ENCODE measurements at places on chromosomes 5 and 9.

DNA sequence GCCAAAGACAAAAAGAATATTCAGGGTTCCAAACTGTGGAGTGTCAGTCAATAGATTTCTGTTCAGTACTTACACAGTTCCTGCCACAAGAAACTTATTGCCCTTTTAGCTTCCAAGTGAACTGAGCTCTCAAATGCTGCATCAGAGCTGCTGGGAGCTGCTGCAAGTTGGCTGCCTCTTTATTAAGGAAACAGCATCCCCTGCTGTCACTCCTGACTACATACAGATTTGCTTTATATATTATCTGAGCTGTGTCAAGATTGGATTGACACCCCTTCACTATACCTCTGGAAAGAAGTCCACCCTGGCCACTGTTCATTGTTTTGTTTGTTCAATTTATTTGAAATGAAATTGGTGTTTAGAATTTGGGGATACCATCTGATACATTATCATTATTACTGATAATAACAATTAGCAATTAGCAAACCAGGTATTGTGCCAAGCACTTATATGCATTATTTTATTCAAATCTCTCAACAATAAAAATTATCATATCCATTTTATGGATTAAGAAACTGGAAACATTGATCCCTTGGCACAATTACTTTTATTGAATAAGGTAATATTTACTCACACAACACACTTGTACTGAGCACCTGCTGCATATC, 16.4 kb upstream of the C5orf58 start:
- DNase-seq = peak; percentile 64

- DNase-seq = no peak
Observed at GRCh38 chr5:121967187-121967586, 5.4 kb downstream of the SRFBP1 start.

DNA sequence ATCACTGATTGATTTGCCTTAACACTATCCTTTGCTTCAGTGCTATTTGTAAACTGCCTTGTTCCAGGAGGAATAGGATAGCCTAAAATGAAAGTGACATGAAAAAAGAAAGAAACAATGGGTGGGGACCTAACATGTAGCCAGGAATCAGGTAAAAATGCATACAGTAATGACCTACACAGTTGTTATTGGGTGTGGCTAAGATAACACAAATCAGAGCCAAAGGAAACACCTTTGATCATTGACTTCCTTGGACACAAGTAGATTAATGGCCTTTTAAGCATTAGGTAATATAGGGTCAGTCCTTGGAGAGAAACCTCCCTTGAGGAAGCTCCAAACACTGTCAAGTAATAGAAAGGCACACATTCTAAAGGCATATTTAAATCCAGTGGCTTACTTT, 220.4 kb downstream of the TRPM3 start:
- no peak for DNase-seq

- DNase-seq = no peak
Observed at GRCh38 chr5:87762631-87763030, 349.9 kb upstream of the CCNH start.

GRCh38 chr5:159833088-159833487, 83.2 kb upstream of the ADRA1B start:
- DNase-seq = no peak

DNA sequence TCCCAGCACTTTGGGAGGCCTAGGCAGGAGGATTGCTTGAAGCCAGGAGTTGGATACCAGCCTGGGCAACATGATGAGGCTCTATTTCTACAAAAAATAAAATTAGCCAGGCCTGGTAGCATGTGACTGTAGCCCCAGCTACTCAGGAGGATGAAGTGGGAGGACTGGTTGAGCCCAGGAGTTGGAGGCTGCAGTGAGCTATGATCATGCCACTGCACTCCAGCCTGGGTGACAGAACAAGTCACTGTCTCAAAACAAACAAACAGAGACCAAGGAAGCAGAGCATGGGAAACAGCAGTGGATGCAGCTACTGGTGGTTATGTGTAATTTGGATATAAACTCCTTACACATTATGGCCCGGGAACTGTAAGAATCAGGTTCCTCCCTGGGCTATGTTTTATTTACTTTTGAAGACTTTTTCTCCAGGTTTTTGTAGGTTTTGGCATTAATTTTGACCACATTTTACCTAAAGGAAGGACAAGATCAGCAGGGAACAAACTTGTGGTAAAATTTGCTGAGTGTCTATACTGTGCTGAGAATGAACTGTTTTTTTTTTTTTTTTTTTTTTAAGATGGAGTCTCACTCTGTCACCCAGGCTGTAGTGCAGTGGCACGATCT, 8.3 kb downstream of the KIF2A start:
- no peak for DNase-seq

- DNase-seq = no peak
Observed at GRCh38 chr9:8863886-8864544, 1064.4 kb upstream of the DMAC1 start.

- DNase-seq = no peak
Observed at GRCh38 chr9:71774920-71775319, 6.6 kb upstream of the CEMIP2 start.

GRCh38 chr5:100406640-100407039, 128.5 kb upstream of the FAM174A start:
- DNase-seq = no peak

DNA sequence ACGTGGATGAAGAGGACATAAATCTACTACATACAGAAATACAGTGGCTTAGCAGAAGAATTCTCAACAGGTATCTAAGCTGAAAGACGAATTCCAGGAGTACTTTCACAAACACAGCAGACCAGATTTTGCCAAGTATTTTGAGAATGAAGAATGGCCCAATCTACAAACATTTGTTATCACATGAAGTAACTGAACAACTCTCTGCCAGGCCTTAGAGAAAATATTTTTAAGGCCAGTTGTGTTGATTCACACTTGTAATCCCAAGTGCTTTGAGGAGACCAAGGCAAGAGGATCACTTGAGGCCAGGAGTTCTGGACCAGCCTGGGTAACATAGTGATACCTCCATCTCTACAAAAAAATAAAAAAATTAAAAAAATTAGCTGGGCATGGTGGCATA, 14.3 kb downstream of the AGTPBP1 start:
- no peak for DNase-seq

DNA sequence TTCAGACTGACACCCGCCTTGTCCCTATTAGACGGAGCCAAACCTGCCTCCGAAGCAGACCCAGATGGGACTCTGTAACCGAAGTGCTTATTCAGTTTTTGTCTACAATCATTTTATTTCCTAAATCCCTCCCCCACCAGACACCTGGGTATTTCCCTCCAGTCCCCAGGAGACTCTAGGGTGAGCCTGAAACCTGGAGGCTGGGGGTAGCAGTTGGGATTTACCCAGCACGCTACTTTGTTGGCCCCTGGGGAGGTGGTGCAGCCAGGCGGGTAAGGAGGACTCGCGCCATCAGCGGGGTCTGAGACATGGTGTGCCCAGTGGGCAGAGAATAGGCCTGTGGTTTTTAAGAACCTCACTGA, 1.3 kb upstream of the LHX2 start:
- no peak for DNase-seq

DNA sequence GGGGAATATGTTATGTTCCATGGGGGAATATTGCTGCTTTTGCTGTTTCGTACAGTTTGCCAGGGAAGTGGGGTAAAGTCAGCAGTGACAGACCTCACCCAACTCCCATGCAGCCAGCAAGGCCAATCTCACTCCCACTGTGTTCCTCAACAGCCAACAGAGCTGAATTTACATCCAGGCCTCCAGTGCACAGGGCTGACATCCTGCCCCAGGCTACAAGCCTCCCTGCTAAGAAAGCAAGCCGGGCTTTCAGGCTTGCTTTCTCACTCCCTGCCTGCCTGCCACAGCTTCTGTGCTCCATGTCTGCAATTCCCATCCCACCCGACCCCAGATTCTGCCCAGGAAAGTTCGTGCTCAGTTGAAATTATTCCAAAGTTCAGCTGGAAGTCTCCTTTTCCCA, 25.5 kb upstream of the SNCAIP start:
- no peak for DNase-seq

GRCh38 chr9:12794101-12794799, 19.4 kb downstream of the LURAP1L start:
- DNase-seq = no peak

DNA sequence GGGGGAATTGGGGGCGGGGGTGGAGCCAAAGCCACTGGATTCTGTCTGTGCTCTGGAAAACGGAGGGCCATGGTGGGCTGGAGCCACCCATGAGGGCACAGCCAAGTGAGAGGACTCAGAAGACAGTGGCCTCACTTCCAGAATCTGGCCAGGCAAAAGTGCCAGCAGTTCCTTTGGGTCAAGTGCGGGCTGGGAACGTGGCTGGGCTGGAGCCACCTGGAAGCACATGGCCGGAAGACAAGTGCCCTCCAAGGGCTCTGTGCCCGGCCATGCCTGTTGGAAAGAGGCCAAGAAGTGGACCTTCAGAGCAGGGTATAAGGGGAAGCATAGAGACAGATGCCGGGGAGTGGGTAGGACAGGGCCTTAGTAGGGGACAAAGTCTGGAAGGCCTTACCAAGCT, 11.7 kb upstream of the SH3PXD2B start:
- DNase-seq = no peak

DNA sequence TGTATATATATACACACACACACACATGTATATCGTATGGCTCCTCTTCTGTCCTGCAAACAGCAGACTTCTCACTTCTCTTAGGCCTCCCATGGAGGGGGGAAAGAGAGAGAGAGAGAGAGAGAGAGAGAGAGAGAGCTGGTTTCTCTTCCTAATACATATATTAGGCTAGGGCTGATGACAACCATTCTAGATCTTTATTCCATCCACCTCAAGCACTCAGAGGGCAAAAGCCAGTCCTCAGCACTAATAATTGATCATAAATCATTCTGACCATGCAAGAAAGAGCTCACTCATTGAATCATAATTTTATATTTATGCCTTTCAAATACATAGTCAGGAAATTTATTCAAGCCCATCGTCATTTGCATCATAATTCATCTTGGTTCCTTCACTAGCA, 47.0 kb downstream of the CFAP90 start:
- no peak for DNase-seq

- DNase-seq = no peak
Observed at GRCh38 chr9:14524873-14525515, 168.2 kb downstream of the ZDHHC21 start.

GRCh38 chr9:19998823-19999455, 210.1 kb upstream of the SLC24A2 start:
- DNase-seq = no peak

DNA sequence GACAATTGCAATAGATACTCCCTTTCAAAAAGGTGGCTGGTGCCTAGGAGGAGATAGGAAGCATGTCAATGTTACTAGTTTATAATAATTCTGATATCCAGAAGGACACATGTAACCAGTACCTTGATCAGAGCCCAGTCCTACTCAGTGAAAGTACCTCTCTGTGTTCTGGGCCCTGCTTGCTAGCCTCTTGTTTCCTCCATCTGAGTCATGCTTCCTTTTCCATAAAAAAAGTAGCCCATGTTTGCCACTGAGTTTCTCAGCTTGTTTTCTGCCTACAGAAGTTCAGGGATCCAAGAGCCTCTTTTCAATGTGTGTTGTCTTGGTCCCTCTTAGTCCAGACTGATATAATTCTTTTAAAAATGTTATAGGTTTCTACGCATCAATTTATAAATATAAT, 149.0 kb downstream of the SSBP2 start:
- DNase-seq = no peak

GRCh38 chr9:5188060-5188984, 2.9 kb upstream of the INSL6 start:
- DNase-seq = no peak

GRCh38 chr5:66830636-66831035, 234.4 kb downstream of the MAST4 start:
- DNase-seq = no peak

DNA sequence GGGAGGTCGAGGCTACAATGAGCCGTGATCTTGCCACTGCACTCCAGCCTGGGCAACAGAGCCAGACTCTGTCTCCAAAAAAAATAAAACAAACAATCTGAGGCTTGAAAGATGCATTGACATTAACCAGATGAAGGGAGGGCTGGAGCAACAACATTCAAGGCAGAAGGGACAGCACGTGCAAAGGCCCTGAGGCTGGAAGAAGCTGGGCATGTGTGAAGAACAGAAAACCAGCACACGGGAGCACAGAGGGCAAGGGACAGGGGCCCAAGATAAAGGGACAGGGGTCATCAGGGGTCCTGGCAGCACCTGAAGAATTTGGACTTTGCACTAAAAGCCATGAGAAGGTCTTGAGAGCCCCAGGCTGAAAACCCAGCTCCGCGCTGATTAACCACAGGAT, 3.3 kb downstream of the PTGES start:
- DNase-seq = no peak

DNA sequence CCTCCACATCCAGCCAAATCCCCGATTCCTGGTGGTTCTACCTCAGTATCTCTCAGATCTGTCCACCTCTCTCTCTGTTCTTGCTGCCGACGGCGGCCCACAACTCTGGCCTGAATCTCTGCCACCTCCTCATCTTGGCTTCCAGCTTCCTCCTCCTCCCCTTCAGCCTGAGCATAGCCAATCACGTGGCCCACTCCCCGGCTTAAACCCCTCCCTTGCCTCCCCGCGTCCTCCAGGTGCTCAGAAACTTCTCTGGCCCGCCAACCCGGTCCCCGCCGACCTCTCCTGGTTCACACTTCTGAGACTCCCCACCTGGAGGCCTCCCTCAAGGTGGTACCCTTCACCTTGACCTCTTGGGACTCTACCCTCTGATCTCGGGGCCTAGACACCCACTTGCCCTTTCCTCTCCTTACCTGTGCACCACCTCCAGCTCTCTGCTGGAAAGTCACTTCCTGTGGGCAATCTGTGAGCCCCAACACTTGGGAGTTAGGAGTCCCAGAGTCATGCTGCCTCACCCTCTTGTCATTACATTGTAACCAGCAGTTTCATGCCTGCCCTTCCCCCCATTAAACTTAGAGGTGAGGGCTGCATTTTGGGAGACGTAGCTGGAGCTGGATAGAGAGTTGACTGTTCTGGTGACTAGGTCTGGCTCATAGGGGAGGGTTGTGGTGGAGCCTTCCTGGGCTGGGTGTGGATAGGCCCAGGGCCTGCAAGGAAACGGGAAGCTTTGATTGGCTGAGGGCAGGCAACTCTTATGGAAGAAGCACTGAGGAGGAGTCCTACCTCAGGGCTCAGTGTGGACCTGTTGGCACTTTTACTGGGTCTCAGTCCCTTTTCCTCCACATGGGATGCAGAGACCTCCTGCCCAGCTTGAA, 4.5 kb upstream of the SET start:
- peak; percentile 77 for DNase-seq

GRCh38 chr9:86757382-86757720, 190.0 kb downstream of the GAS1 start:
- DNase-seq = no peak

GRCh38 chr5:67095346-67096171, 101.0 kb downstream of the CD180 start:
- DNase-seq = no peak

DNA sequence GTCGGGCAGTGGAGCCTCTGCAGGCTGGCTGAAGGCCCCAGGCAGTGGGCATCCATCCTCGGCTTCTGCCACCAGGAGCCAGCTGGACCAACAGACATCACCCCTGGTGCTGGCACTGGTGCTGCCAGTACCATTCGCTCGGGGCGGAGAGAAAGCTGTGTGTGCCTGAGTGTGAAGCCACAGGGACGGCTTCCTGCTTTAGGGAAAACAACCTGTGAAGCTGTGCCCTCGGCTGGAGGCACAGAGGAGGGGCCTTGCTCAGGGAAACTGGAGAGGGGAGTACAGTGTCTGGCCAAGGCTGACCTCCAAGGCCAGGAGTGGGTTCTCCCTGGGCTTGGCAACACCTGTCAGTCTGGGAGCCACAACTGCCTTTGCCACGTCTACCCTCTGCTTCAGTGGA, 38.3 kb downstream of the NEK6 start:
- no peak for DNase-seq

- DNase-seq = no peak
Observed at GRCh38 chr5:79567926-79568549, 44.2 kb upstream of the TENT2 start.
